ENCODE measurements at places on chromosomes 2 and 18.

DNA sequence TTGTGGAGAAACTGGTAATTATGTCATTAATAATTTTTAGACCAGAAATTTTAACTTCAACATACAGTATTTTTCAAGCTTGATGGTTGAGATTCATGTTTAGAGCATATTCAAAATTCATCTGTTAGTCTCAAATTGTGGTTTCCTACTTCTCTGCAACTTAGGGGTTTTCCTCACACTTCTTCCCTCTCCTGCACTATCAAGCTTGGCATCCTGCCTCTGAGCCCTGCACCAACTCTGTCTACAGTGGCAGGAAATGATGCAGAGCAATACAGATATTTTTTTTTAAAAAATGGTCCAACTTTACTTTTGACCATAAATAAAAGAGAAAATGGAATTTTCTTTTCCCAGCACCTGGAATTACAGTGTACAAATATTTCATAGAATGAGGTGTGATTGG is 247.3 kb downstream of the NUP35 start:
- no peak for DNase-seq

DNA sequence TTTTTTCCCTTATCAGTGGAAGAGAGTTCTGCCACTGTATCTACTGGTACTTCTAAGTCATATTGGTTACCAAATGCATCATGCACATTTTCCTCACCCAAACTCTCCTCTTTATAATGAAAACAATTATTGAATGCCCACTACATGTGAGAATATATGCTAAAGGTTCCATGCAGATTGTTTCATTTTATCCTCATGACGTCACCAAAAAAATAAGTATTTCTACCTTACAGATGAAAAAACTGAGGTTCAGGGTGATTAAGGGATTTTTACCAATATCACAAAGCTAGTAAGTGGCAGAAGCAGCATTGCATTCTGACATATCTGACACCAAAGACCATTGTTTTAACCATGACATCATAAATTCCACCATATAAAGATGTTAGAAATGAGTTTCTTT is 51.9 kb upstream of the ZEB2 start:
- no peak for DNase-seq

- no peak for DNase-seq
Observed at GRCh38 chr2:219420687-219421086, 2.5 kb downstream of the DES start.

GRCh38 chr2:133791191-133791590 is 222.9 kb upstream of the NCKAP5 start:
- no peak for DNase-seq
